Glomerular endothelial cell (primary cell): ENCODE measurements at places on chromosomes 5 and 9.
A peak's percentile ranks its signal among the peaks of the same experiment; 100 is the strongest.

- DNase-seq, result peak; percentile 98
Observed at GRCh38 chr5:34586117-34586885, 69.8 kb upstream of the RAI14 start.

DNA sequence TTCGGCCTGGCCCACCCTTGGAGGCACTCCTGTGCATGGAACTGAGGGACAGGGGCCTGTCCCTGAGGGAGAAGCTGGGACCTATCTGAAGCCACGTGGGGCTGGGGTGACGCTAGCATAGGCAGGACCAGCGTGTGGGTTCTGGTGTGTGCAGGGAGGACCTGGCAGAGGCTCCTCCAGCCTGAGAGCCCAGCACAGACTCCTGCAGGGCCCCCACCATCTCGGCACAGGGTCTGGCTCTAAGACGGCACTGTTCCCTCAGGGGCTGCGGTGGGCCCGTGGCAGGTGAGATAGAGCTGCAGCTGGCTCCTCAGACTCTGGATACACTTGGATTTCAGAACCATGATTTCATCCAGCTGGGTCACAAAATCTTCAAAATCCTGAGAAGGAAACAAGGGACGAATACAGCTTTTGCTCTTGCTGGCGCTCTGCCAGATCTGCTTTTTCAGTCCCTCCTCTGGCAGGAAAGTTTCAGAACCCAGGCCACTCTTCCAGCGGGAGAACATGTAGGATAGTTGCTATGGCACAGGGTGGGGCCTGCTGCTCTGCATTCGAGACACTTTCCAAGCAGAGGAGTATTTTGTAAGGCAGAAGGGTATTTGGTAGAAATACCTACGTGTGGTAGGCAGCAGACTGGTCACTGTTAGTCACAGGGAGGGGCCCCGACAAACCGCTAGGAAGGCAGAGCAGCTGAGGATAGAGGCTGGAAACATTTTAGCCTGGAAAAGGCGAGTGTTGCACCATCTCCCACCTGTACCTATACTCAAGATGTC lies 74.7 kb downstream of the KIF24 start:
- no peak for DNase-seq

DNA sequence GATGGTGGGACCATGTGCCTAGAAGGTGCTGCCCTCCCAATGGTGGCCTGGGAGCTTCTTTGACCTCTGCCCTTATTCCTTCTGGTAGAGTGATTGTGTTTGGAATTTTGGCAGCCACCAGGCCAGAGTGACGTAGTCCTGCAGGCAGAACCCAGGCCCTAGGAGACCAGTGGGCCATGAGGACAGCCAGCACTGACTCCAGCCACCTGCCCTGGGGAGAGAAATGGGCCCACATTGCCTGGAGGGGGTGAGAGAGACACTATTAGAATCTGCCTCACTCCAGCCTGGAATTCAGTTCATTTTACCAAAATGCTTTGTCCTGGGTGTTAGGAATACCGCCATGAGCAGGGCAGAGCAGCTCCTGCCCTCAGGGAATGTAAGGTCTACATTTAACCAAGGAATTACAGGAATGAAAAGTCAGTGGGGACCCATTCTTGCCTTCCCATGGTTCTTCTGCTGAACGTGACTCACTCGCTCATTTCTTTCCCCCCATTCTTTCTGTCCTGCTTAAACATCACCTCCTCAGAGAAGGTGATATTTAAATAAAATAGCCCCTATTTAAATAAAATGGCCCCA lies 5.5 kb upstream of the COL27A1 start:
- no peak for DNase-seq

- no peak for DNase-seq
Observed at GRCh38 chr5:177070536-177071191, 16.1 kb upstream of the FGFR4 start.

- DNase-seq, result no peak
Observed at GRCh38 chr9:34927061-34927460, 31.0 kb upstream of the PHF24 start.

DNA sequence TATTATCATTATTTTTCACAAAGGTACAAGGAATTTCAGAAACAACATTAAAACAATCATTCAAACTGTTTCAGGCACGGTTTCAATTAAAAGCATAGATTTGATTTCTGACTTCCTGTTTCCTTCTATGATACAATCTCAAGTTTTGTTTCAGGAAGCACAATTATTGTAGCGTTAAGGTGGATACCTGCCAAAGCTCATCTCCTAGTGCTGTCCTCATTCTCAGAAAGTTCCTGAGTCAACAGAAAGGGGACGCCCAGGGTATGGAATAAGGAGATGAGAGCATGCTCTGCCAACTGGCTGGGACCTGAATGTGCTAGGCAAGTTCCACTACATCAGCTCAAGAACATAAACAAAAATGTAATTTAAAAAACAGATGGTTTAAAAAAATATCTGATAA lies 2.0 kb upstream of the TRIM14 start:
- no peak for DNase-seq

- DNase-seq, result no peak
Observed at GRCh38 chr5:8826508-8826907, 719.4 kb downstream of the SEMA5A start.

DNA sequence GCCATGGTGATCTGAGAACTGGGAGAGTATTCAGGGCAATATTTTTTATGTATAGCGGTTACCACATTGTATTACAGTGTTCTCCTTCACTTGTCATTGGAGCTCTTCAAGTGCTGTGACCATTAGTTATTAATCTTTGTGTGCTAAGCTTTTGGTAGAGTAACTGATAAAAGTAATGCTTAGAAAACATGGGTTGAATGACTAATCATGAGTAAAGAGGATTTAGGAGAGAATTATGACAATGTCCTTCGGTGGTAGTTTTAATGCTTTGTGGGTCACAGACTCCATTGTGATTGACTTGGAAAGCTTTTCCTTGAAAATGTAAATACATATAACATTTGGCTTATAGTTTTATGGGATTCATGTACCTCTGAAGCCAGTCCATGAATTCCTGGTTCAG lies 21.4 kb downstream of the TGFBR1 start:
- no peak for DNase-seq

- no peak for DNase-seq
Observed at GRCh38 chr9:108060175-108060574, 570.6 kb upstream of the KLF4 start.

DNA sequence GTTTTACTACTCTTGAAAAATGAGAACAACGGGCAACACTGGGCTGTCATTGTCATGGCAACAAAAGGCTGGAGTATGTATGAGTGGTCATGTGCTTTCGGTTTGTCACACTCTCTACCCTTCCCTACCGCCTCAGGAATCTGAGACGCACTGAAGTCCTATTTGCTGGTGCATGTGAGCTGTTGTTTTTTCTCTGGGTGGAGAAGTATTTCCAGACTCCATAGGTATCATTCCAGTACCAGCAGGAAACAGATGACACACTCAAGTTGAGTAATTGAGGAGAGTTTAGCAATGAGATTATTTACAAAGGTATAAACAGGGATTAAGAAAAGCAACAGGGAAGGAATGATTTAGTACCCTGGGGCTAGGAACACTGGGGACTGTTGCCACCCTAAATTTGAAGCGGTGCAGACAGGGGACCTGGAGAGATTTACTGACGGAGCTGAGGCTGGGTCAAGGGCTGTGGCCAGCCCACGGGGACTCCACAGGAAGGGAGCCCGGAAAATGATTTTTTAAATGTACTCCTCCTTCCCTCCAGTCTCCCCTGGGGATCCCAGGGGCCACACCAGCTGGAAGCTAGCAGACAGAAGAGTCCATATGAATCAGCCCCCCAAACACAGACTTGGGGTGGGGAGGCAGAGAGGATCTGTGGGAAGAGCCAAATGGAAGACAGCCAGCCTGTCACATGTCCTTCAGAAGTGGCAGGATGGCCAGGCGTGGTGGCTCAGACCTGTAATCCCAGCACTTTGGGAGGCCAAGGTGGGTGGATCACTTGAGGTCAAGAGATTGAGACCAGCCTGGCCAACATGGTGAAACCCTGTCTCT lies 13.2 kb upstream of the ZBTB43 start:
- peak; percentile 16 for DNase-seq

DNA sequence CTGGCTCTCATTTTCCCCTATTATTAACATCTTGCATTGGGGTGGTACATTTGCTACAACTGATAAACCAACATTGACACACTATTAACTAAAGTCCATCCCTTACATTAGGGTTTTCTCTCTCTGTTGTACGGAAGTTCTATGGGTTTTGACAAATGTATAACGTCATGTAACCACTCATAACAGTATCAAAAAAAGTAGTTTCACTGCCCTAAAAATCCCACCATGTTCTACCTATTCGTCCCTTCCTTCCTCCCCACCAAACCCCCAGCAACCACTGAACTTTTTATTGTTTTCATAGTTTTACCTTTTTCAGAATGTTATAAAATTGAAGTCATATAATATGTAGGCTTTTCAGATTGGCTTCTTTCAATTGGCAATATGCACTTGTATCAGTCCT lies 40.1 kb downstream of the MLLT3 start:
- DNase-seq, result no peak

DNA sequence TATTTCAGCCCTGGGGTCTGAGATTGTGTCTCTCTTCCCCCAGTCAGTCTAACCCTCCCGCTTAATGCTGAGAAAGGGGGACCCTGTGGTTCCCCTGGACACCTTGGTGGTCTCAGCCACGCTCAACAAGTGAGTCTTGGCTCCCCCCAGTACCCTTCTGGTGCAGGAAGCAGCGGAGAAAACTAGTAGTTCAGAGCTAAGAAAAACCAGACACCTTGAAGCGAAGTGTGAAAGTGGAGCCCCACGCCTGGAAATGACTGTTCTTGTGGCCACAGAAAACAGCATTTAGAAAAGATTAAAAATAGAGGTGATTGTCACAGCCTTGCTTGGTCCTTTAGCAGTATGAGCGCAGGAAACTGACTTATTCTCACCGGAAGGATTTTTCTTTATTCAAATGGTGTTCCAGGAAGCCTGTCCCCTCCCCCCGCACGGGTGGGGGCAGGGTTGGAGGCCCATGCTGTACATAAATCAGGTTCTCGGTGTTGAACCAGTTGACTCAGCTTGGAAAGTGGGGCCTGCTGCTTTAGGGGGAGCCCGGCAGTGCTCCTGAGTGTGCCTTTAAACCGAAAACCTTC lies 8.1 kb downstream of the ARPC5L start:
- DNase-seq, result no peak

GRCh38 chr5:104267320-104268015 lies 704.9 kb upstream of the NUDT12 start:
- no peak for DNase-seq

- DNase-seq, result no peak
Observed at GRCh38 chr9:137311171-137311985, 9.3 kb upstream of the NRARP start.

DNA sequence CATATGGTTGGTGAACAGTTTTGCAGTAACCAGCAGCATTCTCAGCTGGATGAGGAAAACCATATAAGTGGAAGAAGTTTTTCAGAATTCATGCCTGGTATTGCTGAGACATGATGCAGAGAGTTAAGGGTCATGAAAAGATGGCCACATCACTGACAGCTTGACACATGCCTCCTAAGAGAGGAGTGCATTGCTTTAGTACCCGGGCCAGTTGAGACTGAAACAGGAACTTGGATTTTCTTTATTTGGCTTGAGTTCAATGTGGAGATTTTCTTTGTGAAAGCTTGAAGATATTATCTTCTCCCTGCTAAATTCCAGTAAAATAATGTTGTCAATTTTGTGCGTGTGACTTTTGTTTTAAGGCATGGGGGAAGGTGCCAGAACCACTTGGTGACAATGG lies 35.8 kb downstream of the HACD4 start:
- no peak for DNase-seq

DNA sequence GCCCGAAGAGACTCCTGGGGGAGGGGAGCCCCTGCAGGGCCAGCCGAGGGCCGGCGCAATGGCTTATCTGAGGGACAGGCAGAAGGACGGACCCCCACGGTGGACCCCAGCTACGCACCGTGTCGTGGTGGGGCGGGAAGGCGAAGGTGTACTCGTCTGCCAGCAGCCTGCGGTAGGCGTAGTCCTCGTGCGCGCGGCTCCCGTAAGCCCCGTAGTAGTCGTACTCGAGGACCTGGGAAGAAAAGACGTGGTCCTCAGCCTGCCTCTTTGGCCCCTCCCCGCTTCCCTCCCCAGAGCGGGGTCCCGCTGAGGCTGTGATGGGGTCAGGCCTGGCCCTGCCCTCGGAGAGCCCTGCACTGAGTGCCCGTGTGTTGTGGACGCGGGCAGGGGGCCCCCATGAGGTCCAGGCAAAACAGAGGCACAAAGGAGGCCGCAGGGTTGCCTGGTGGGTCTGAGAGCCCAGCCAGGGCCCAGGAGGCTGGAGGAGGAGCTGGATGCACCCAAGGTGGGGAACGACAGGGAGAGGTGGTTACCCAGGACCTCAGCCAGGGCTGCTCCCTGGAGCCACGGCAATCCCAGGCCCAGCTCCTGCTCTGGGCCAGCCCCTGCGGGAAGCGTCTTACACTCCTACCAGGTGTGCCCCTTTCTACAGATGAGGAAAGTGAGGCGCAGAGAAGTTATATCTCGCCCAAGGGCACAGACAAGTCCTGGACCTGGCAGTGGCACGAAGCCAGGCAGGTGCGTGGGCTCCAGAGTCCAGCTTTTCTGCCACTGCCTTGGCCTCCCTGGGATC lies 35.2 kb downstream of the SARDH start:
- no peak for DNase-seq

DNA sequence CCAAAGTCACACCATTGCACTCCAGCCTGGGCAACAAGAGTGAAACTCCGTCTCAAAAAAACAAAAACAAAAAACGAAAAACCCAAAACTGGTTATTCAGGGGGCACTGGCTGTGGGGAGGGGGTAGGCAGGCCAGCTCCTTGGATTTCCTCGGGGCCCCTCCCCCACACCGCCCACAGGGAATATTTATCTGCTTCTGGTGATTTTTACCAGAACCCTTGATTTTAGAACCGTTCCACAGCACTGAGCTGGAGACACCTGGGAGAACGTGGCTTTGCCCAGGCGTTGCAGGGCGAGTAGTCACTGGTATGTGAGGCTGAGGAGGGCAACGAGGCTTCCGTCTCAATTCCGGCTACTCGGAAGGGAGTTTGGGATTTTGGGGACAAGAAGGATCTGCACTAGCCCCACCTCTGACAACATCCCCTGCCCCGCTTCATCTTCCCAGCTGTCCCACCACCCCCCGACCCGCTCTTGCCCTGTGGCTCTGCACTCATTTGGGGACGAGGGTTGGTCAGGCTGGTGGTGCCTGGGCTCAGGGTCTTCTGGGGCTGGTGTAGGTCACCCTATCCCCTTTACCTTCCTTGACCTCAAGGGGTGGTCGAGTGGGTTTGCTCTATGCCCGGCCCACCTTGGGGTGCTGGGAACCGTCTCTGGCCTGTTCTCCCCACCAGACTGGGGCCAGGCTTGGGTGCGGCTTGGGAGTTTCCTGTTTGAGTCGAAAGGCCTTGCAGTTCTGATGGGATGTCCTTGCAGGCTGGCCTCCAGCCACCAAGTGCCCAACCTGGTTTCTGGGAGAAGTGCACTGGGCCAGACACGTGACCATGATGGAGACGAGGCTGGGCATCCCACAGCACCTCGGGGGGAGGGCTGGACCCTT lies 3.5 kb downstream of the AHRR start:
- DNase-seq, result no peak

- DNase-seq, result no peak
Observed at GRCh38 chr9:114905170-114905940, 25.0 kb downstream of the TNFSF8 start.

DNA sequence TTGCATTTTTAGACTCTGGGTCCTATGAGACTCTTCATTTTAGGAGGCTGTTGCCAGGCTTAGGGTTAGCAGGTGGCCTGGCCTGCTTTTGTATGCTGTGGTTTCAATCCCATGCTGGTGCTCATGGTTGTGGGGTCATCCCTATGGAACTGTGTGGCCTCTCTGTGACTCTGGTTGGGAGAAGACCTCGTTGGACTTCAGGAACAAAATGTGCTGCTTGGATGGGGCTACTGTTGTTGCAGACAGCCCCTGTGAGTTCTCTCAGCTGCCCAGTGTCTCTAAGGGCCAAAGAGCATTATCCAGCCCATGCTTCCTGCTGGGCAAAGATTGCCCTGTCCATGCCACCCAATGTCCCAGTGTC lies 169.5 kb upstream of the S1PR3 start:
- DNase-seq, result no peak
